ENCODE measurements at places on chromosomes 2 and 18.

DNA sequence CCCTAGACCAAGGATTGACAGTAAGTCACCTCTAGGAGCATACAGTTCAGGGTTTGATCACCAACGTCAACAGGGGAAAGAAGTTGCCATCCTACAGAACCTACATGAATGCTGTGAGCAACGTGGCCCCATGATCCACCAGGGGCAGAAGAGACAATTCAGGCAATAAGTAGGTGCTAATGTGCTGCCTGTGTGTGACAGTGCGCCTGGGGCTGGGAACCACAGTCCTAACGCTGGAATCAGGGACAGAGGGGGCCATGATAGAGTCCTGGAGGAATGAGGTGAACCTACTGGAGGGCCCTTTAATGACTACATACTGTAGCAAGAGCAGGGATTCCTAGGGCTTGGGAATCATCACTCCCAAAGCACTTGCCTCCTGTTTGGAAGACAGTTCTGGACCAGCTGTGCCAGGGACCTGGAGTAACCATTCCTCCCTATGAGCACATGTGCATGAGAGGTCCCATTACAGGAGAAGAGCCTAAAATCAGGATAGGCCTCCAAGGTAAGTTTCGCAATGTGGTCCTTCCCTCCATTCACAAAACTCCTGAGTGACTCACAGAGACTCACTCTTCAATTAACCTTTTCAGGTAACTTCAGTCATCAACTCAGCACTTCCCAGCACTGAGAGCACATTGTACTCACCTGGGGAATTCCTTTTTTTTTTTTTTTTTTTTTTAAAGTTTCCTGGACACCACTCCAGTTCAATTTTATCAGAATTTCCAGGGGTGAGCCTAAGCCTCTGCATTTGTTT is 214.0 kb downstream of the TMEM163 start:
- DNase-seq = no peak

GRCh38 chr2:177273408-177273807 is 8.9 kb upstream of the NFE2L2 start:
- DNase-seq = no peak

GRCh38 chr2:1455466-1455865 is 42.2 kb downstream of the TPO start:
- DNase-seq = no peak

DNA sequence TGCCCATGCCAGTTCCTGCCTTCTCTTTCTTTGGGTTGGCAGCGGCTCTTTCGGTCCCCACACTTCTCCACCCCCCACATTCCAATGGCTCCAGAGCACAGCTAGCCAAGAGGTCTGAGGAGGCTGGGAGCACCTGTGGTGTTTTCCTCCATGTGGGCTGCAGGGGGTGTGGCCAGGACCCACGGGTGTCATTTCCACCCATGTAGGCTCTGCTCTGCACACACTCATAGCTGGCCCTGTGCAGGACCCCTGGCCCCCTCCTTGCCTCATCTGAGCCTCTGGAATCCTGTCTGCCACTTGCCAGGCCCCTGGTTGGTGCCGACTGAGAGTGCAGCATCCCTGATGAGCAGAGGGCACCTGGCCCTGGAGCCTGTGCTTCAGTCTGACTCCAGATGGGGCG is 46.3 kb downstream of the DYSF start:
- DNase-seq = no peak

DNA sequence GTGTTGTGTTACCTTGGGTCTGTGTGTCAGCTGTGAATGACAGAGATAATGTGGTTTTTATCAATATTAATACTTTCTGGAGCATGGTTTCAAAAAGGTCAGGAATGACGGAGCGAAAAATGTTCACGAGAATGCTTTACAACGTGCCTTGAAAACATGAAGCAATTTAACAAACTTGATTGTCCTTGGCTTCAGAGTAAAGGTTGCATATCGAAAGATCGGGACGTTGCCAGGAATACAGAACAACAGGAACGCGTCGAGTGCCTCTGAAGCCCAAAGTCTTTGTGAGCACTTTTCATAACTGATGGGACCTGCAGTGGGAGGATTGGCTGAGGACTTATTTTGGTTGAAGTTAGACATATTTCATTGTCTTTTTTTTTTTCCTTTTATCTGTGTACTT is 206.1 kb downstream of the ZNF407 start:
- DNase-seq = no peak

GRCh38 chr2:106144621-106145331 is 49.3 kb downstream of the UXS1 start:
- DNase-seq = peak; percentile 58

- DNase-seq = no peak
Measured at GRCh38 chr2:134522496-134523455, 196.0 kb downstream of the TMEM163 start.

GRCh38 chr2:12048550-12048949 is 302.1 kb downstream of the LPIN1 start:
- peak; percentile 11 for DNase-seq

GRCh38 chr18:1578505-1578904 is 673.8 kb downstream of the ADCYAP1 start:
- no peak for DNase-seq

- no peak for DNase-seq
Measured at GRCh38 chr2:20205915-20206524, 18.9 kb downstream of the SDC1 start.

DNA sequence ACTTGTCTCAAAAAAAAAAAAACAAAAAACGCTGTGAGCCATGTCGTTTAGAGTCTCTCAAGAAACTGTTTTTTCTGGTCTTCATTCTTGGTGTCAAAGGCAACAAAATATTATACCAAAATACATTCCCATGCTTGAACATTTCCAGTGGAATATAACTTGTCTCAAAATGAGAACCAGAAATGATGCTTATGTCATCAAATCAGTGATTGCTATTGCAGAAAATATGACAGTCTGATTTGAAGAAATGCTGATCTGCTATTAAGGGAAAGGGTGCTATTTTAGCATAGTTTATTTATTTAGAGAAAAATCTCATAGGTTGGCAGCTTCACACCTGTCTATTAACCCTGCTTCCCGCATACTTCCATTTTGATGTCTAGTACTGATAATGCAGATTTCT is 82.4 kb upstream of the ACSL3 start:
- DNase-seq = no peak

DNA sequence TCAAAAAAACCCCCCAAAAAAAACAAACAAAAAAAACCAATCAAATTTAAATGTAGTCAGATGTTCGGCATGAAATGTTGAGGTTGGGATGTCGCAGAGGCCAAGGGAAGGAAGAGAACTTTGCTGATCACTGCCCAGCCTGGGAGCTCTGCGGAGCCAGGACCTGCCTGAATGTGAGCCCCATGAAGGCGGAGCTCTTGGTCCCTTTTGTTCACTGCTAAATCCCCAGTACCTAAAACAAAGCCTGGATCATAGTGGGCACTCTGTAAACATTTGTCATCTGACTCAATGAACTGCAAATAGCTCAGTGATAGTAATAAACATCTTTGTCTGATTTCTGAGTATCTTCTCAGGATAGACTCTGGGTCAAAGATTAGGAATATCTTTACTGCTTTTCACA is 64.0 kb downstream of the NGEF start:
- no peak for DNase-seq

DNA sequence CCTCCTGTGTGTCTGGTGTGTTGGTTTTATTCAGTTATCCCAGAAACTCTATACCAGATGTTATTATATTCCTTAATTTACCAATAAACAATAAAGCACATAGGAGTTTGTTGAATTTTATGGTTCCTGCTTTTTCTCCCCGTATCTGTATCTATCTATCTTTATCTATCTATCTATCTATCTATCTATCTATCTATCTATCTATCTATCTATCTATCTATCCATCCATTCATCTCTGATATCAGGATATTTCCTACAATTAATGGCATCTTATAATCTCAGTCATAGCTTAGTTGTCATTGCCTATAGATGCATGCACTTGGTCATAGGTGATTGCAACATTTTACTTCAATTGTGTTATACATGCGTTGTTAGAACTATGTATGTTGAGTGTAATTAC is 500.2 kb upstream of the ZEB2 start:
- DNase-seq = no peak

DNA sequence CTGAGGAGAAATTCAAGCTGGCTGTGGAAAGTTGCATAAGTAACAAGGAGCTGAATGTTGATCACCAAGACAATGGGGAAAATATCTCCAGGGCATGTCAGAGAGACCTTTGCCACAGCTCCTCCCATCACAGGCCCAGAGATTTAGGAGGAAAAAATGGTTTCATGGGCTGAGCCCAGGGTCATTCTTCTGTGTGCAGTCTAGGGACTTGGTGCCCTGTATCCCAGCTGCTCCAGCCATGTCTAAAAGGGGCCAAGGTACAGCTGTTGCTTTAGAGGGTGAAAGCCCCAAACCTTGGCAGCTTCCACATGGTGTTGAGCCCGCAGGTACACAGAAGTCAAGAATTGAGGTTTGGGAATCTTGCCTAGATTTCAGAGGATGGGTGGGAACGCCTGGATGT is 439.8 kb upstream of the HNRNPA3 start:
- no peak for DNase-seq

- DNase-seq = peak; percentile 94
Measured at GRCh38 chr2:96146153-96146880, 1.1 kb upstream of the DUSP2 start.

GRCh38 chr2:161975813-161976160 is 98.2 kb downstream of the DPP4 start:
- no peak for DNase-seq

DNA sequence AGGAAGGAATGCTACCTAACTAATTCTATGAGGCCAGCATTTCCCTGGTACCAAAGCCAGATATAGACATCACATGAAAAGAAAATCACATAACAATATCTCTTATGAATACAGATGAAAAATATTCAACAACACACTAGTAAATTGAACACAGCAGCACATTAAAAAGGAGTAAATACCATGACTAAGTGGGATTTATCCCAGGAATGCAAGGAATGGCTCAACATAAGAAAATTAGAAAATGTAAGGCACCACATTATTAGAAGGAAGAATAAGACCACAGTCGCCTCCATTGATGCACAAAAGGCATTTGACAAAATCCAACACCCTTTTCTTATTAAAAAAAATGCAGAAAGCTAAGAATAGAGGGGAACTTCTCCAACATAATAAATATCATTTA is 133.9 kb downstream of the TTC32 start:
- no peak for DNase-seq

DNA sequence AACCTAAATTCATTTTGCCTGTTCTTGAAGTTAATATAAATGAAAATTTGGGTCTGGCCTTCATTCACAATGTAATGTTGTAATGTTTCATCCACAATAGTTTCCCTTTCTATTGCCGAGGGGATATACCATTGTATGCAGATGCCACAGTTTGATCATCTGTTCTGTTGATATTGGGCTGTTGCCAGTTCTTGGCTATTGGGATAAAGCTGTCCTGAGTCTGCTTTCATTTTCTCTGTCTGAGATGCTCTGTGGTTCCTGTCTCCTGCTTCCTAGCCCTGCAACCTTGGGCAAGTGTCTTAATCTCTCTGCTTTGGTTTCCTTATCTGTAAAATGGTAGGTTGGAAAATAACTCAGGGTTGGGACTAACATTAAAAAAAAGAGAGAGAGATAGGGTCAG is 25.2 kb downstream of the B3GNT2 start:
- DNase-seq = no peak

DNA sequence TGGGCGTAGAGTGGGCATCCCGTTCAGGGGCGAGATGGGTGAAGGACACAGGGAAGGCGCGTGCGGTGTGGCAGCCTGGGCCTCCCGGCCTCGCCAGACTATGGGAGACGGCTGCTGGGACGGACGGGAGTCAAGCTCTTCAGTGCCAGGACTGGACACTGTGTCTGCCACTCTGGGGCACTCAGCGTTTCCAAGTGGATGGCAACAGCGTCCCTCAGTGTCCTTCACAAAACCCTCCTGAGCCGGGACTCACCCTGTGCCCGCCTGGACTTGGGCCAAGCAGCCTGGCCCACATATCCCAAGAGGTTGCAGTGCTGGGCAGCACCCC is 16.3 kb upstream of the BOK start:
- DNase-seq = no peak

DNA sequence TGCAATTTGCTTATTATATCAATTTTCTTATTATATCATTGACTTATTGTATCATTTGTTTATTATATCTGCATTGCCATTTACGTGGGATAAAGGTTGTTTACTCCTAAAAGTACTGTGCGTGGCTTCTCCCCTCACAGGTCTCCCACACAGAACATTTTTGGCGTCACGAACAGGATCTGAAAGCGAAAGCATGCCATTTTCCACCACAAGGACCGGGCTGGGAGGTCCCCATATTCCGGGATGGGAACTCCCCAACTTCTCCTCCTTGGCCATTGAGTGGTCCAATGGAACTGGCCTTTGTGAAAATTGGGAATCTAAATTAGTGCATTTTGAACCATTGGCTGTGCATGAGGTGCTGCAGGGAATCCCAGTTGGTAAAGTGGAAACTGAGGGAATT is 4.8 kb upstream of the DSG2 start:
- DNase-seq = no peak

GRCh38 chr2:46329803-46330775 is 32.9 kb downstream of the EPAS1 start:
- DNase-seq = no peak

DNA sequence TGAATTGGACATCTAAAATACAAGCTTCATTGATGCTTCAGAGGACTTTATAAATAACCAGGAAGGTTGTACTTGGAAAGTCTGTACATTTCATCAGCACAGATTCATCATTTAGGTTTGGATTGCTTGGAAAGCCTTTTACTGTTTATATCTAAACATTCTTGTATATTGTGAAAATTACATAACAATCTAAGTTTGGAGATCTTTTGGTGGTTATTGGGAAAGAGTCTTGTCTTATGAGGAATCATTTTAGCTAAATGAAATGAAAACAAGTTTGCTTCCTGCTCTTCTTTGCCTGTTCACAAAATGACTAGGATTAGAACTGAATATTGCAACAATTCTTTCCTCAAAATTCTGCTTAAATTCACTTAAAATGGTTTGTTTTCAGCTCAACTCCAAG is 79.3 kb downstream of the ABI2 start:
- no peak for DNase-seq

DNA sequence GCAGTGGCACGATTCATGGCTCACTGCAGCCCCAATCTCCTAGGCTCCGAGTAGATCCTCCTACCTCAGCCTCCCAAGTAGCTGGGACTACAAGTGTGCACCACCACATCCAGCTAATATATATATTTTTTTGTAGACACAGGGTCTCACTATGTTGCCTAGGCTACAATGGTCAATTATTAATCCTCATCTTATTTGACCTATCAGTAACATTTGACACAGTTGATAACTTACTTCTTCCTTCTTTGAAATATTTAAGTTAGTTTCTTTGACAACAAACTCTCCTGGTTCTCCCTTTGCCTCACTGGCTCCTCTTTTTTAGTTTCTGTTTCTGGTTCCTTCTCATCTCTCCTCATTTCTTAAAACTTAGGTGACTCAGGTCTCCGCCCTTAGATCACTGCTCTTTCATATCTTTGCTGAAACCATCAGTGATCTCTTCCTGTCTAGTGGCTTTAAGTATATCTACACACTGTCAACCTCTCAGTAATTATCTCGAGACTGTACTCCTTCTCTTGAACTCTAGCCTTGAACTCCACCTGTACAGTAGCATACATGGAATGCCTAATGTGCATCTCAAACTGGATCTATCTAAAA is 11.5 kb downstream of the PGAP1 start:
- DNase-seq = no peak

Data from activated CD4-positive, alpha-beta T cell treated with anti-CD3 and anti-CD28 coated beads for 48 hours (primary cell).